AG04449 (cell line): ENCODE measurements at places on chromosomes 7 and 10.

DNA sequence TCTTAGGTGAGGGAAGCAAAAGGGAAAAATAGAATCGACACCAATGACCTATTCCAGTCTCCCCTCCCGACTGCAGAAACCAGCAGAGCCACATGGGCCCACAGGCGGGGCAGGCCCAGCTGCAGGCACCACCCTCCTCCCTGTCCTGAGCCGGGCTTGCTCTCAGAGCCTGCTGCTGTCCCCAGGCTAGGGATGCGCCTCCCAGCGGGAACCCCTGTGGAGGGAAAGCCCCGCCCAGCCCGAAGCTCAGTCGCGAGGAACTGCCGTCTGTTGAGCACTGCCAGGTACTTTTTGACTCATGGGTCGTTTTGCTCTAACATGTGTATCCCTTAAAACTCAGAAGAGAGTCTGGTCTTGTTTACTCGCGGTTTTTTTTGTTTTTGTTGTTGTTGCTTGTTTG lies 124.5 kb upstream of the RET start:
- no peak for DNase-seq

- no peak for DNase-seq
These were observed 46.6 kb downstream of the MINPP1 start for GRCh38 chr10:87551326-87551725.

DNA sequence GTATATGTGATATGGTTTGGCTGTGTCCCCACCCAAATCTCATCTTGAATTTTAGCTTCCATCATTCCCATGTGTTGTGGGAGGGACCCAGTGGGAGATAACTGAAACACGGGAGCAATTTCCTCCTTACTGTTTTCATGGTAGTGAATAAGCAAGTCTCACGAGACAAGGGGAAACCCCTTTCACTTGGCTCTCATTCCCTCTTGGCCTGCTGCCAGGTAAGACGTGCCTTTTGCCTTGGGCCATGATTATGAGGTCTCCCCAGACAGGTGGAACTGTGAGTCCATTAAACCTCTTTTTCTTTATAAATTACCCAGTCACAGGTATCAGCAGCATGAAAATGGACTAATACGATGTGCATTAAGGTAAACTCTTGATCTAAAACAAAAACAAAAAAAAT lies 357.1 kb upstream of the AOAH start:
- no peak for DNase-seq

- DNase-seq = no peak
These were observed 56.8 kb downstream of the ZNF438 start for GRCh38 chr10:30974773-30975415.

- DNase-seq = no peak
These were observed 463.8 kb downstream of the KCNMA1 start for GRCh38 chr10:77173615-77174461.

GRCh38 chr7:45973725-45974532 lies 52.9 kb upstream of the IGFBP3 start:
- DNase-seq = no peak

GRCh38 chr10:8418631-8419030 lies 364.1 kb downstream of the GATA3 start:
- no peak for DNase-seq
